Muscle of back (tissue), 13 donors: ENCODE measurements at places on chromosomes 3 and 15. TPM values are rescaled to one million over a fixed set of nuclear protein-coding genes. Genes with fewer than 3 reads are reported as not detected.

Gene SEMA3F
- 10.7 TPM for polyA plus RNA-seq

Gene NRROS
- 5.7 TPM for polyA plus RNA-seq

Gene KIF7
- polyA plus RNA-seq, result 10.5 TPM

Gene GJD2
- polyA plus RNA-seq, result 6.4 TPM

Gene LYZL4
- polyA plus RNA-seq, result not detected
